ENCODE measurements at places on chromosomes 1 and 21.

DNA sequence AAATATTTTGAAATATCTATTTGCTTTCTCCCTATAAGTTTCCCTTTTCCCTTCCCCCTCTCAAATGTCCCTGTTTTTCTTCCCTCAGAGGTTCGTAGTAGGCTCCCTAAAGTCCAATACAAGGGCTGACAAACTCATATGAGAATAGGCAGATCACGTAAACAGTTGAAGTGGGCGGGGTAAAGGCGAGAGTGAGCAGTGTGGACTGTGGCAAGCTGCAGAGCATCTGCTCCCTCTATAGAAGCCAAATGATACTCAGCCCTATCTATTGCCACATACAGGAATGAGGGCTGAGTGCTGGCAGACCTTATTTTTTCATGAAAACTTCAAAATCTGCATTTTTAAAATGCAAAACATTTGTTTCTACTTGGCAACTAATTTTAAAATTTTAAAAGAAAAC lies 26.3 kb downstream of the PRDX6 start:
- no peak for DNase-seq

- DNase-seq = no peak
Observed at GRCh38 chr1:61142043-61142440, 59.7 kb downstream of the NFIA start.

- no peak for DNase-seq
Observed at GRCh38 chr1:245500546-245500945, 345.8 kb downstream of the KIF26B start.

DNA sequence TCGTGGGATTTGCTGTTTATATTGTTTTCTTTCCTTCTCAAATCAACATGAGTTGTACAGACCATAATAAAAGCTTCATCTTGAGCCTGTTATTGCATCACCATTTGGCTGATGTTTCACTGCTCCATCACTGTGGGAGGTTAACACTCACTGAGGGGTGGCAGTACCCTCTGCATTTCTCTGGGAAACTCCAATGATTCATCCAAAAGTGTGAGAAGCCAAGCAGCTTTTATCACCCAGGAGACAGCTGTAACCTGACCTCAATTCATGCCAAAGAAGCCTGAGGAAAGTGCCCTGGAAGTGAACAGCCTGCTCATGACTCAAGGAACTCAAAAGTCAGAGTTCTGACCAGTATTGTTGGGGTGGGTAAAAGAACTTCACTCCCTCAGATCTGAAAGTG lies 84.1 kb downstream of the GPR88 start:
- DNase-seq = no peak

GRCh38 chr1:111538343-111539025 lies 35.1 kb upstream of the ADORA3 start:
- DNase-seq = no peak

GRCh38 chr1:110337704-110338308 lies 1.4 kb upstream of the RBM15 start:
- peak; percentile 61 for DNase-seq

GRCh38 chr1:81135524-81135923 lies 665.2 kb upstream of the ADGRL2 start:
- no peak for DNase-seq

DNA sequence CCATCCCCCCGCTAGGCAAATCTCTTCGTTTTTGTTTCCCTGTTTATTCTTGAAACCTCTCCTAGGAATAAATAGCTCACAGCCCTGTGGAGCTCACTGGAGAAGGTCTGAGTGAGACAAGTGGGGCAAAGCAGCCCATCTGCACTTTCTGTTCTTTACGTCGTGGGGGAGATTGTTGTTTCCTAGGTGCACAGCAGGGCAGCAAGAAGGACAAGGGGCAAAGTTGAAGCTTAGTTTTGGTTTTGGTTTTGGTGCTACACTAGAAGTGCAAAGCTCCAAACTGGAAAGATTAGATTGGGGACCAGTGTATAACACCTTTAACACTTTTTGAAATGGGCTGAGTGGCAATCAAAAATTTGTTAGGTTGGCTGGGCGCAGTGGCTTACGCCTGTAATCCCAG lies 76.6 kb downstream of the GPR88 start:
- no peak for DNase-seq

- peak; percentile 73 for DNase-seq
Observed at GRCh38 chr1:245441689-245442088, 286.9 kb downstream of the KIF26B start.

DNA sequence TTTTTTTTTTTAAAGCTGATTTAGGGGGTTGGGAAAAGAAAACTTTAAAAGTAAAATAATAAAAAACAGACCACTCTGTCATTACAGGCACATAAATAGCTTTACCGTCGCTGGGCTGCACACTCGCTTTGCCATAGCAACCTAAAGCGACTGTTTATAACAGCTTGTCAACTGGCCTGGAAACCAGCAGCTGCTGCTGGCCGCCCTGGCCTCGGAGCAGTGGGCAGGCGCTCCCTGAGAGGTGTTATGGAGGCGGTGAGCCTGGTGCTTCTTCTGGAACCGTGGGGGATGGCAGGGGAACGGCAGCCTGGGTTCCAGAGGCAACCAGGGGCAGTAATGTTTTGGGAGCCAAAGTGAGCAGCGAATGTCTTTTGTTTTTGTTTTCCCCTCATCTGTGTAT lies 45.7 kb downstream of the ATP2B4 start:
- no peak for DNase-seq

- no peak for DNase-seq
Observed at GRCh38 chr21:29430576-29430975, 131.9 kb downstream of the BACH1 start.

Measured in NCI-H524 (cell line).